ENCODE measurements at places on chromosomes 11 and 22.
A peak's percentile ranks its signal among the peaks of the same experiment; 100 is the strongest.

- no peak for DNase-seq
Measured at GRCh38 chr22:49779853-49780697, 47.6 kb downstream of the BRD1 start.

GRCh38 chr22:50282361-50283155 is 12.4 kb upstream of the MAPK11 start:
- no peak for DNase-seq

- no peak for DNase-seq
Measured at GRCh38 chr11:42311514-42311913, 852.1 kb upstream of the LRRC4C start.

DNA sequence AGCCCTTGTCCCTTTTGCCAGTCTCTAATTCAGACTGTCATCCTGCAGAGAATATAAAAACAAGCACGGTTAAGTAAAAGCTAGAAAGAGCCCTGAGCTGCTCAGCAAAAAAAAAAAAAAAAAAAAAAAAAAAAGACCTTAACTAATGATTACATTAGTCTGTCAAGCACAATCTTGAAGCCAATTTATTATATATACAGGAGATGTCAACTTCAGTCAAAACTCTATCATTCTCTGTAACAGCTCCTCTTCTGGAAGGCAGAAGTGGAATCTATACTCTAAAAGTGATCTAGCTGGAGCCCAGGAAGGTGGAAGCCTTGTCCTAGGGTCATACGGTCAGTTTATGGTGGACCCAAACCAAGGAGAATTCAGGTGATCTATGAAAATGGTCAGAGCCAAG is 55.2 kb upstream of the UBASH3B start:
- no peak for DNase-seq

- peak; percentile 100 for DNase-seq
Measured at GRCh38 chr22:41589391-41590241, at the start of gene PMM1. Gene PMM1 (minus strand): TSS chr22:41589840. CDS start chr22:41589805, 35 bp downstream.

DNA sequence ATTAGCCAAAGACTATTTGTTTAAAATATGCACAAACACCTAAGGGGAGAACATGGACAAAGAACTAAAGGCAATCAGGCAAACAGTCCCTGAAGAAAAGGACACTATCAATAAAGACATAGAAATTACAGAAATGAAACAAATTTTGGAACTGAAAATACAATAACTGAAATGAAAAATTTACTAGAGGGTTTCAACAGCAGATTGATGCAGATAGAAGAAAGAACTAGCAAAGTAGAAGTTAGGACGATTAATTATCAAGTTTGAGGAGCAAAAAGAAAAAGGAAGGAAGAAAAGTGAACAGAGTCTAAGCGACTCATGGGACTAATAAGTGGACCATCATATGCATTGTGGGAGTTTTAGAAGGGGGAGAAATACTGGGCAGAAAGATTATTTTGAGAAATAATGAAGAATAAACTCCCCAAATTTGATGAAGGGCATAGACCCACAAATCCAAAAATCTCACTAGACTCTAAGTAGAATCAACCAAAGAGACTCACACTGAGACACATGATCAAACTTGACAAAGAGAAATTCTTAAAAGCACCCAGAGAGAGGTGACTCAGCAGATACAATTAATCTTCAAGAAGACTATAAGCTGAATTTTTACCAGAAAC is 62.9 kb downstream of the JAM3 start:
- DNase-seq: no peak

DNA sequence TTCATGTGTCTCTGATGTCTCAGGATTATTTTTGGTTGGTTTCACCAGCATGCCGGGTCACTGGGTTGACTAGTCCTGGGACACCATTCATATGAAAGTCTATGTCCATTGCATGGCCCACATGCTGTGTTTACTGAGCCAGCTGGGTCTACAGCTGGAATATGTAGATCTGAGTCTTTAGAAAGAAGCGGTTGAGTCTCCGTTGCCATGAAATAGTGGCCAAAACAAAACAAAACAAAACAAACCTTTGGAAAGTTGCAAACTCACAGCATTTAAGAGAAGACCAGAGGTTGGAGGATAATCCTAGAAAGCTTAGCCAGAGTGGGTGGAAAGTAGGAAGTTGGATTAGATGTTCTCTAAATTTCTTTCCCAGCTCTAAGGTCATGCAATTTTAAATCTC is 191.8 kb upstream of the NTM start:
- no peak for DNase-seq

DNA sequence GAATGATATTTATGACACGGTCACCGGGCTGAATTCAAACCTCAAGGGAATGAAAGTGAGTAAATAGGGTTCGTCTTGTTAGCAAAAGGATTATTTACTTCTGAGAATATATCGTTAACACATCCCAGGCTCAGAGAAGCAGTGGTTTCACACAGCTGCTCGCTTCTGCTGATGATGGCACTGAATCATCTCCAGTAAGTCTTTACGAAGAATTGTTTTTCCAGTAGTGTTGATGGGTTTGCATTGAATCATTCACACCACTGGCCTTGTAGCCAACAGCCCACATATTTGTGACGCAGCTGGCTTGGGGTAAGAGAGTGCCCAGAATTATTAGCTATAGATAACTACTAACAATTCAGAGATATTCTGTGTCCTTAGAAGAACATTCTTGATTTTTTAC is 236.3 kb downstream of the CADM1 start:
- DNase-seq: no peak

DNA sequence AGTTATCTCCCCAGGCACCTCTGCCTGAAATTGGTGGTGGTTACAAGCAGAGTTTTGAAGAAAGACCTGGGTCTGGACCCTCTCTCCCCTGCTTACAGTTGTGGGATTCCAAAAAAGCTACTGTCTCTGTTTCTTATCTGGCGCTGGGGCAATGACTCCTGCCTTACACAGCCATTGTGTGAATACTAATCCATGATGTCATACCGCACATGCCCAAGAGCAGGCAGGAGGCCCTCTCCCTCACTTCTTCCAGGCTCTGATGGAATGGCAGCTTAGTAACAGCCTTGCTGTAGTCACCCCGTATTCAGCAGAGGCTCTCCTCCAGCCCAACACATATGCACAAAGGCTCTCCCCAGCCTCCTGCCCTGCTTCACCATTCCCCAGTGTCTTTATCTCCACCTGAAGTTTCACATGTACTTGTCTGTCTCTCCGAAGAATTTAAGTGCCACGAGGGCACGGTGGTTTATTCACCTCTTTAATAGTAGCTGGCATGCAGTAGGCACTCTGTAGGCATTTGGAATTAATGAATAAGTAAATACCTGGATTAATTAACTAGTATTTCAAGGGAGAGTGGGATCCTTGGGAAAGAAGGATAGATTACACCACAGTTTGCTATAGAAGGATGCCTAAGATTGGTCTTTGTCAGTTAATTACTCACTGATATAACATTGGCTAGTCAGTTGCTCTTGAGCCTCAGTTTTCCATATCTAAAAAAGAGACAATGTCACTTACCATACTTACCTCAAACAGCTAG is 165.6 kb downstream of the ETS1 start:
- no peak for DNase-seq

DNA sequence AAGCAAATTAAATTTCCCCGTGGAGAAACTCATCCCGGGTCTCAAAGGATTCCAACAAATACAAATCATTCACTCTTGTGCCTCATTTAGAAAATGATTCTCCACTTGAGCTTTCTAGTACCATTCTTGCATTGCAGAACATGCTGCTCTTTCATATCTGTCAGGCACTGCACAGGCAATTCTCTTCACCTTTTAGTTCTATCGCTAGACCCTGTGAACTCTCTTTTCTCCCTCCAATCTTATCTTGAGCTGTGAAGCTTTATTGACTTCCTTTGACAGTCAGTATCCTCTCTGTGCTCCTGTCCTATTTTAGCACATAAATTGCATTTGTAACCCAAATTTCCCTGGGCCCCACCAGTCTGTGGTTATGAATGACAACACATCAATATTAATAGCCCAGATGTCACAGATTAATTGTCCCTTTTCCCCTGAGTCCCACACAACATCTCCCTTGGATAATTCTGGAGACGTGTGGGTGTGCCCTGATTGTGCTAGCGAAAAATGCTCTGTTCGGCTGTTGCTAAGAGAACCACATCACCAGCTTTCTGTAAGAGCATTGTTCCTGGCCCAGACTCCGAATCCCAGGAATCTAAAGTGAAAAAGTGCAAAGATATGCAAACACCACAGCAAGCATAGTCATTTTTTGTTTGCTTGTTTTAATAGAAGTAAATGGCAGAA is 22.4 kb upstream of the SC5D start:
- no peak for DNase-seq

- DNase-seq: no peak
Measured at GRCh38 chr11:132463295-132464002, 1068.9 kb downstream of the OPCML start.

- no peak for DNase-seq
Measured at GRCh38 chr11:34495724-34496377, 17.7 kb downstream of the ELF5 start.

- no peak for DNase-seq
Measured at GRCh38 chr11:106086850-106087249, 9.4 kb downstream of the AASDHPPT start.

GRCh38 chr22:23519442-23520157 is 60.5 kb downstream of the IGLL1 start:
- DNase-seq: no peak

- no peak for DNase-seq
Measured at GRCh38 chr11:18761741-18762140, 29.9 kb downstream of the PTPN5 start.

GRCh38 chr11:2151500-2152257 is 9.3 kb downstream of the INS start:
- DNase-seq: peak; percentile 49

DNA sequence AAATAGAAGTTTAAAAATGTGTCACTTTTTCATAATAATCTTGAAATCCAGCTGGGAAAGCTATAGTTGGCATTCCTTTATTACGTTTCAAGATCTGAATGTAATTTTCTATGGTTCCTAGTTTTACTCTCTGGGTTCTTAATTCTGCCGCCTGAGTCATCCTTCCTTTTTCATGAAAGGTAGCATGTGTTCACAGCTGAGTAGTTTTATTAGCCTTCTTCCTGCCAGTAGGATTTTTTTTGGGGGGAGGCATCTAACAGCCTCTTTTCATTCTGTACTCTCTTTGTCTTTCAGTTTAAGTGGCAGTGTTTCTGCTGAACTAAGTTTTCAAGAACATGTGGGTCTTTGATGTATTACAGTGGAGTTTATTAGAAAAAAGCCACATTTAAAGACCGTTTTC is 36.5 kb downstream of the OR2AG2 start:
- no peak for DNase-seq

GRCh38 chr22:42172773-42173172 is 42.2 kb upstream of the CYP2D6 start:
- no peak for DNase-seq

DNA sequence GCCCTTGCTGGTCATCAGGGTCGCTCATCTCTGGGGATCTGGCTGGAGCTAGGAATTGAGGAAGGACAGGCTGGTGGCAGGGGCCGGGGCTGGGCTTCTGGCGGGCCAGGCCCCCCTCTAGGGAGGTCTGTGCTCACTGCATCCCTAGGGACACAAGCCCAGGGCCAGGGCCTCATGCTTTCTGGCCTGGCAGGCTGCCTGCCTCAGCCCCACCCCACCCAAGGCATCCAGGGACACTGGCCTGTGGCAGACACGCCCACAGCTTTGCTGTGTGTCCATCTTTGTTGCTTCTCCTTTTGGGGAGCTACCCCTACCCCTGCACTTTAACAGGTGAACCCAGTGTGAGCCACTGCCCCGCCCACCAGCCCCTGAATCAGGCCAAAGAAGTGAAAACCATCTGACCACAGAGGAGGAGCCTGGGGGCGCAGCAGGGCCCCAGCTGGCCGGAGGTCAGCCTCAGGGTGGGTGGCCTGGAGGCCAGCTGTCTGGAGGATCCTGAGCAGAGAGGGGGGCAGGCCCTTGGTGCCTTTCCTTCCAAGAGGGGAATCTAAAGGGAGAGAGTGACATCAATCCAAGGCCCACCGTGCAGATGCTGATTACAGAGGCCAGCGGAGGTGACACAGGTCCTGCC is 26.8 kb upstream of the CELSR1 start:
- DNase-seq: no peak

- no peak for DNase-seq
Measured at GRCh38 chr11:26572770-26573402, 823 bp upstream of the MUC15 start.

DNA sequence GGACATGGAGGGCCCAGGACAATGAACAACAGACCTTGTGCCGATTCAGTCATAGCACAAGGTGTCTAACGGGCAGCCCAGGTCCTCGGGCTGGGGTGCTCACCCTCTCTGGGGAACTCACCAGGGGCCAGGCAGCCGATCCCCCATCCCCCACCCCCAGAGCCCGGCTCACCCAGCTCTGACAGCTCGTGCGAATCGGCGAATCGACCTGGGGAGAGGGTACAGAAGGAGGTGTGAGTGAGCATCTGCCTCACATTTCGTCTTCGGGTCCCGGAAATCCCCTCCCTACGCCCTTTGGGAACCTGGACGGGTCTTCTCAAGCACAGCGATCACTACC is 423 bp downstream of the PEX16 start:
- DNase-seq: no peak

GRCh38 chr11:22928207-22928917 is 68.1 kb upstream of the CCDC179 start:
- no peak for DNase-seq

DNA sequence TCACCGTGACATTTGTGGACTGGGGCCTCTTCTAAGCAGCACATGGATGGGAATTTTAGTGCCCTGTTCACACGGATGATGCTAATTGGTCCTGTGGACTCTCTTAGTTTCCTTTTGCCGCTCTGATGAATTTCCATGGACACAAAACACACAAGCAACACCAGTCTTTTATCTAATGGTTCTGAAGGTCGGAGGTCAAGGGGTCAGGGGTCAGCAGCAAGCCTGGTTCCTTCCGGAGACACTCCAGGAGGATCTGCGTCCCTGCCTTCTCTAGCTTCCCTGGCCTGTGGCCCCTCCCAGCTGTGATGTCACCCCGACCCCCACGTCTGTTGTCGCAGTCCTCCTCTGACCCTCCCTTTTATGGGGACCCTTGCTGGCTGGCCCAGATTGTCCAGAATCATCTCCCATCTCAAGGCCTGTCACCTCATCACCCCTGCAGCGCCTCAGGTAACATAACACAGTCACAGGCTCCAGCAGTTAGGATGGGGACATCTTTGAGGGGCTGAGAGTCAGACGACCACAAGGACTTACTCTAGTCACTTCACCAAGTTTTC is 6.8 kb downstream of the NADSYN1 start:
- DNase-seq: no peak

DNA sequence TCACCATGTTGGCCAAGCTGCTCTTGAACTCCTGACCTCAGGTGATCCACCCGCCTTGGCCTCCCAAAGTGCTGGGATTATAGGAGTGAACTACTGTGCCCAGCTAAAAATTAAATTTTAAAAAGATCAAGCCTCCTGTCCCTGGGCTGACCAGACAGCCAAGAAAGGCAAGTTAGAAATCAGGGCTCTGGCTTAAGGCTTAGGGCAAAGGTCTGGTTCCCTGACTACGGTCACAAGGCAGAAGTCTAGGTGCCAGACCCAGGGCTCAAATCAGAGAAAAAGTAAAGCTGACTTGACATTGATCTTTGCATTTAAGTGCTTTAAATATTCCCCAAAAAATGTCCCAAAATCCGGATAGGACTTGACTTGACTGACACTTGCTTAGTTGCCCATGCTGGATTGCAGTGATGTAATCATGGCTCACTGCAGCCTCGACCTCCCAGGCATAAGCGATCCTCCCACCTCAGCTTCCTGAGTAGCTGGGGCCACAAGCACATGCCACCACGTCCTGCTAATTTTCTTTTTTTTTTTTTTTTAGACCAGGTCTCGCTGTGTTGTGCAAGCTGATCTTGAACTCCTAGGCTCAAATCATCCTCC is 17.3 kb upstream of the CRKL start:
- DNase-seq: no peak

- peak; percentile 77 for DNase-seq
Measured at GRCh38 chr11:33893711-33894397, 2.0 kb upstream of the LMO2 start.
